ENCODE measurements at places on chromosomes 2 and 18.
A peak's percentile ranks its signal among the peaks of the same experiment; 100 is the strongest.

DNA sequence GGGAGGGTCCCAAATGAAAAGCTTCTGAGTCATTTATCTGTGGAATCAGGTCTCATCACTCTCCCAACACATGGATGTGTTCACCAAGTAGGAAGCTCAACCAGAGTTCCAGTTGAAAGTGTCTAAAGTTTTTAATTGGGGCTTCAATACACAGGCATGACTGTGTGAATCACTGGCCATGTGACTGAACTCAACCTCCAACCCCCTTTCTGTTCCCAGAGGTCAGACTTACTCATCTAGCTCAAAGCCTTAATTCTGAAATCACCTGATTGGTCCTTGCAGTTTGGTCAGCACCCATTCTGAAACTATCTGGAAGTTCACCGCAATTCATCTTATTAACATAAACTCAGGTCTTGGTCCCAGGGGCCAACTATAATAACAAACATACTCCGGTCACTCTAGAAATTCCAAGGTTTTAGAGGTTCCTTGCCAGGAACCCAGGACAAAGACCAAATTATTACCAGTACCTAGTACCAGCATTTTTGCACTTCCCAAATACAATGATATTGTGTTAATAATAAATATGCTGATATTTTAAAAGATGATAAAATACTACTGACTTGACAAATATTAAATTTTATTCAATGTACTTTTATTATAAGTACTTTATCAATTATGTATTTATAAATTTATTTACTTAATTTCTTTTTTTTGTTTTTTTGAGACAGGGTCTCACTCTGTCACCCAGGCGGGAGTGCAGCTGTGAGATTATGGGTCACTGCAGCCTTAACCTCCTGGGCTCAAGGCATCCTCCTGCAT is 10.7 kb upstream of the RBM45 start:
- DNase-seq = no peak

DNA sequence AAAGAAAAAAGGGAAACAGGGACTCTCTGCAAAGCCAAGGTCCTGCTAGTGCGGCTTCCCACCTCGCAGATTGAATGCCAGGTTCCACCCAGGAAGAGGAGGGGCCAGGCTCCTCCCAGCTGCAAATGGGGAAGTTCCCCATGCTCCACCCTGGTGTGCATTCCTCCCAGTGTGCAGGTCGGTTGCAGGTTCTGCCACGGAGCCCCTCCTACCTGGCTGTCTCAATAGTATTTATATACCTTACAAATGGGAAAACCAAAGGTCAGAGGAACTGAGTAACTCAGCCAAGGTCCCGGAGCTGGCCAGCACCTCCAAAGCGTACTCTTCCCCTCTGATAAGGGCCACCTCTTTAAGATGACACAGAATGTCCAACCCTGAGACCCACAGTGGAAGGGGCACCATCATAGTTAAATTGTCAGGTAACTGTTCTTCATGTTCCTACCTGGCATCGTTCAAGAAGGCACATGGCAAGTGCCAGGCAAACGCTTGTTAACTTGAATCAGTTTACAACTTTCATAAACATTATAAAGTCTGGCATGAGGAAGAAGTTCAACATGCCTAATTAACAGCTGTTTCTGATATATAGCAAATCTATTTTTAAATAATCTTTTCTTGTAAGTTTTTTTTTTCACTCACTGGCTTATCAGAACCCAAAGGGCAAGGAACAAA is 35.5 kb downstream of the POU3F3 start:
- DNase-seq = no peak

DNA sequence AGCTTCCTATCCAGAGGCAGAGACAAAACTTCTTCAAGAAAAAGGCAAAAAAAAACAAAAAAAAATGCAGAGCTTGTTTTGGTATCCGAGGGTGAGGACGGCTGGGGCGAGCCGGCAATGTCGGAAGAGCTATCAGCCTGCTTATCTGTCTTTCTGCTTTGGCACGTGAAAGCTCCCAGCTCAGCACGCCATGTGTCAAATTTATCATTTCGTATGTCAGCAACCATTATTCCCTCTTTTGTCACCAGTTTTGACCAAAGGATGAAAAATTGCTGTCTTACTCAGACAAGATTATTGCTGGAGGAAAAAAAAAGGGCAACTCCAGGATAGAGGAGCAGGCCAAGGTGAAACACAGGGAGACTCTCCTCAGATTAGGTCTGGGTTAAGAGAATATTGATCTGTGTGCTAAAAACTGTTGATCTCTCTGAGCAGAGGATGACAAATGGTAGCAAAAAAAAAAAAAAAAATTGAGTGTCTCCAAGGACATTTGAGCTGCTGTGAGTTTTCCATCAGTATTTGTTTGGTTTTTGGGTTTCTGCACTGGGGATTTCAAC is 532.0 kb upstream of the POU3F3 start:
- no peak for DNase-seq

- no peak for DNase-seq
Observed at GRCh38 chr18:41690332-41691127, 264.5 kb upstream of the PIK3C3 start.

DNA sequence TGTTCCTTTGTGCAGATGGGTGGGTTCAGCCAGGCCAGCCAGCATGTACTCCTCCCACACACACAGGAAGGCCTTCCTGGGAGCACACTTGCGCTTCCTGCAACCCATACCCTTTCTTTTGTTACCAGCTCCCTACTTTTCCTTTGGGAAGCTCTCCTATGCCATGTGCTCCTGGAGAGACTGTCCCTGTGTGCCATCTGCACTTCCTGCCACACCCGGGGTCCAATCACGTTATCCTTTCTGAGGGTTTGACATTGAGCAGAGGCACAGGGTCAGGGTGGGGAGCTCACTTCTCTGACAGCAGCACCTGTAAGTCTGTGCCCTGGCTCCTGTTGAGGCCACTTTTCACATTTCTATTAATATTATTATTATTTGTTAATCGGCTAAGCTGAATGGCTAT is 62.9 kb downstream of the COPS8 start:
- DNase-seq = no peak

GRCh38 chr2:23669413-23670244 is 257.3 kb downstream of the ATAD2B start:
- DNase-seq = peak; percentile 88

- no peak for DNase-seq
Observed at GRCh38 chr2:28349546-28350165, 43.0 kb upstream of the FOSL2 start.

- no peak for DNase-seq
Observed at GRCh38 chr2:171390941-171391516, 42.8 kb downstream of the METTL8 start.

DNA sequence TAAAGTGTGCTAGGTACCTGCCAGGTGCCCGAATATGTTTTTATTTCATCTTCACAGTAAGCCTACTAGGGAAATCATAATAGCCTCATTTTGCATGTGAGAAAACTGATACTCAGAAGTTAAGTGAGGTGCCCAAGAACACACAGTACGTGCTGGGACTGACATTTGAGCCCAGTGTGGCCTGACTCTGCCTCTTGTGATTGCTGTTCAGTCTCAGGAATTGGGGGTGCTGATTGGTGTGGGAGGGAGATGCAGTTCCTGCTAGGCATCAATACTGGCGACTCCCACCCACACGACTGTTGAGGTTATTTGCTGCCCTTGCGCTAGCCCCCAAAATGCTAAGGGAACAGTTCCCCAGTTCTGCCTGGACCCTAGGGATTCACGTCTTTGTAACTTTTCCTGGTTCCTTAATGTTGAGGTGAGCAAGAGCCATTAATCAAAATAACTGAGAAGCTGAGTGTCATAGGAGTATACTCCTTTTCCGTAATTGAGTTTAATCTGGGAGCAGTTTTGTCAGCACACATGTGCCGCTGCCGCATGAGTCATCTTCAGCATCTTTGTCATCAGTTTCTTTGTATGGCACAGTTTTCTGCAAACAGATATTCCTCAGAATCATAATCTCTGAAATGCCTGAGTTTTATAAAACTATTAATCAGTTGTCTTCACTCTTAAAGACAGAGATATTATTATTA is 120.7 kb downstream of the NCK2 start:
- no peak for DNase-seq

DNA sequence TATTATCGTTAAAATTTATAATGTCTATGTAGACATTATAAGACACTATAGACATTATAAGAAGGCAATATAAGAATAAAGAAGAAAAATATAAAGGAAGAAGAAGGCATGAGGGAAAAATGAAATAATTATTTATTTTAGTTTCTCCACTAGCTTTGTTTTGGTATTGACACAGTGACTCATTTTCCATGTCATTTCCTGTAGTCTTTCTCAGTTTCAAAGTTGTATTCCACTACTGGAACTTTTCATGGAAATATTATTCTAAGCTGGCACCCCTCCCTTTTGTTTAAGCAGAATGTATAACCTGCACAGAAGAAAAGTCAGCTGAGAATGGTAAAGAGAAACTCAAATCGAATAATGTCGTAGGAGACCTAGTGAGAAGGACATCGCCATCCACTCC is 234.2 kb upstream of the NETO1 start:
- DNase-seq = no peak

DNA sequence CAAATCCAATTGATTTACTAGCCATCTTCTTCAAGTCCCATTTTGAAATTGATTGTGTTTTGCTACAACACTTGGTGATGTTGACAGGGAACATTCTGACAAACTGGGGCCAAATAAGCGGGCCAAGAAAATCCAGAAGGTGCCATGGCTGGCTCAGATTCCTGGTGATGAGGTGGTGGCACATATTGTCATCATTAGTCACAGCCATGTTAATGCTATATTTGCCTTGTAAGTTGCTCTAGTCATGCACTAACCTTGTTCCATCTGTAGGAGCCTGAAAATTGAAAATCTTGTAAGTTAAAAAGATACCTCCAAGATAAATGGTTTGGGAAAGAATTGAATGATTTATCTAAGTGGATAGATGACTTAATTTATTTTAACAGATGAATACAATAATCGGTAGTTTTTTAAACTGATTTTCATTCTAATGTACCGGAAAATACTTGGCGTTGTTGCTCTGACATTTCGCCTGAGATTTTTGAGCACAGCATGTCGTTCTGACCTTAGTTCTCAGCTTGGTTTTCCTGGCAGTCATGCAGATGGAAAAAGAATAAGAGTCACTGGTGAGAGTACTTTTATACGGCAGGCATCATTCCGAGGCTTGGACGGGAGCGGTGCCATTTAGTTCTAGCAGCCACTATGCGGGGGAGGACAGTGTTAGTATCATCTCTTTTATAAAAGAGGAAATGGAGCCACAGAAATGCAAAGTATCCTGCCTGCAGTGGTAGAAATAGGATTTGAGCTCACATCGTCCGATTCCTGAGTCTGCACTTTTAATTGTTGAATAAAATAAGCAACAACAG is 133.9 kb downstream of the ZNF532 start:
- DNase-seq = no peak

- no peak for DNase-seq
Observed at GRCh38 chr2:182898718-182899117, 32.3 kb upstream of the FRZB start.

DNA sequence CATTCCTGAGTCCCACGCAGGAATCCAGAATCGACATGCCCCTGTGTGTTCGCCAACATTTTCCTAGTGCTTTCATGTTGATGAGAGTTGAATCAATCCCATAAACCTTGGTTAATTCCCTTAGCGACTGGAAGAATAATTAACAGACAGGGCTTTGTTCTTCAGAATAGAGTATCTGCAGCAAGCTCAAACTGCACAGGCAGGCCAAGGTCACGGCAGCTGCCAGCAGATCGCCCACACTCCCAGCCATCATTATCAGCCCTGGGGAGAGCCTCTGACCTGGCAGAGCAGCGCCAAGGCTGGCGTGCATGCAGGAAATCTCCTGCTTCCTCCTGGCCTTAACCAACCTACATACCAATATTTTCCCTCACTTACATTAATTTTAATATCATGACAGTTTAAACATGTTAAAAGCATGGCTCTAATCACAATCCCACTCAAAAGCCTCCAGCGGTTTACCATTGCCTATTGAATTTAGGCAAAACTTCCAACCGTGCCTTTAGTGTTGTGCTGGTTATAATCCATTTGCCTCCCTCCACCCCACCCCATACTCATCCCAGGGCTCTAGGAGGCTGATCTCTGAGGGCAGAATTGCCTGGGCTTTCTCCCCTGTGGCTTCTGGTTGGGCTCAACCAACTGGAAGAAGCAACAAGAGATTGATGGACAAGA is 46.8 kb upstream of the NCK2 start:
- DNase-seq = no peak

- DNase-seq = no peak
Observed at GRCh38 chr2:152594022-152594766, 123.1 kb downstream of the PRPF40A start.

- no peak for DNase-seq
Observed at GRCh38 chr18:36762074-36762473, 66.7 kb downstream of the TPGS2 start.

GRCh38 chr2:180955101-180955500 is 25.3 kb upstream of the UBE2E3 start:
- no peak for DNase-seq

- DNase-seq = no peak
Observed at GRCh38 chr18:8463791-8464190, 145.4 kb upstream of the RAB12 start.

GRCh38 chr2:9099341-9099751 is 95.9 kb upstream of the MBOAT2 start:
- DNase-seq = no peak

DNA sequence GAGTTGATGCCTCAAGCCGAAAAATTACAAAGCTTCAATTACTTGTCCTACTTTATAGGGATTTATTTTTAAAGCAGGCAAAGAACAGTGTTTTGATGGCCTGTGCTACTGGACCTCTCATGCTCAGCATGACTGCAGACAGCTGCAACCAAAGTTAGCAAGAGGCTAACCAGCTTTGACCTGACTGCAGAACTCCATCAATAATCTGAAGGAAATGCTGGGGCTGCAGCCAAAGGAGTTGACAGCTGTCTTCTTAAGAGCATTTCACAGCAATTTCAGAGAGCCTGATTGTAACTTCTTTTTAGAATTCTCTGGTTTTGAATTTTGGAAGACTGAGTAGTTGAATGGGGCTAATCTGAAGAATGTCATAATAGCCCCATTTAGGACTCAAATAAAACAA is 46.5 kb upstream of the SESTD1 start:
- DNase-seq = no peak

DNA sequence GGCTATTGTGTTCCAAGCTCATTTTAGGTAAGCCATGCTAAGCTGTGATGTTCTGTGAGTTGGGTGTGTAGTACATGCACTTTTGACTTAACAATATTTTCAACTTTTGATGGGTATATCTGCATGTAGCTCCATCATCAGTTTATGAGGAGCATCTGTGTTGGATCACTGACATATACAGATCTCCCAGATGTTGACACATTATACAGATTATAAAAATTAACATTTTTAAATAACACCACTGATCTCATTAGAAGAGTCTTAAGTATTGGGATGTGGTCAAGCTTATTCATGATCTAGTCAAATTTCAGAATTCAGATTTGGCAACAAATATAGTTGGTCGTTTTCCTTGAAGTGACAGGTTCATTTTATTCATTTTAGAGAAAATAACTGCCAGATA is 51.7 kb downstream of the CAB39 start:
- DNase-seq = no peak

GRCh38 chr2:230925879-230926765 is 1.1 kb upstream of the GPR55 start:
- DNase-seq = no peak
